ENCODE measurements at places on chromosomes 16 and 17.

- DNase-seq, result no peak
Observed at GRCh38 chr17:80725517-80725916, 180.9 kb downstream of the RPTOR start.

GRCh38 chr16:19781226-19781625 is 63.2 kb downstream of the IQCK start:
- DNase-seq, result peak; percentile 14

GRCh38 chr17:16258901-16259300 is 41.9 kb downstream of the PIGL start:
- no peak for DNase-seq

- DNase-seq, result no peak
Observed at GRCh38 chr16:15489016-15489415, 54.6 kb downstream of the BMERB1 start.

GRCh38 chr17:50055055-50055425 is 870 bp upstream of the ITGA3 start:
- no peak for DNase-seq

DNA sequence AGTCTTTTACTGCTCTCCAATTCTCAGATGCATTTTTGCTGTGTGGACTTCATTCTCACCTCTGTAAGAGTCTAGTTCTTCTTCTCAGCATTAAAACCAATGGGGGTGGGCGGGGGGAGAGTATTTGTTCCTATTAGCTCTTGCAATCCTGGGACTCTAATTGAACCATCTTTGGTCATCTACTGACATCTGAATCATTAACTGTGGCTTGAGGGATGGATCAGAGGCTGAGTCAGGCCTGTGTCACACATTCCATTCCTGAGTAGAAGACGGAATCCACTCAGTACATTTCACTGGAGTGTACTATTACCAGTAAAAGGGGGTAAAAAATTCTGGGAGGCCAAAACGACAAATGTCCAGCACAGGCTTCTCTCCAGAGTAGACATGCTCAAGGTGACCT is 12.8 kb upstream of the ZNF23 start:
- DNase-seq, result peak; percentile 79

- no peak for DNase-seq
Observed at GRCh38 chr17:55576237-55576995, 65.2 kb upstream of the SMIM36 start.

DNA sequence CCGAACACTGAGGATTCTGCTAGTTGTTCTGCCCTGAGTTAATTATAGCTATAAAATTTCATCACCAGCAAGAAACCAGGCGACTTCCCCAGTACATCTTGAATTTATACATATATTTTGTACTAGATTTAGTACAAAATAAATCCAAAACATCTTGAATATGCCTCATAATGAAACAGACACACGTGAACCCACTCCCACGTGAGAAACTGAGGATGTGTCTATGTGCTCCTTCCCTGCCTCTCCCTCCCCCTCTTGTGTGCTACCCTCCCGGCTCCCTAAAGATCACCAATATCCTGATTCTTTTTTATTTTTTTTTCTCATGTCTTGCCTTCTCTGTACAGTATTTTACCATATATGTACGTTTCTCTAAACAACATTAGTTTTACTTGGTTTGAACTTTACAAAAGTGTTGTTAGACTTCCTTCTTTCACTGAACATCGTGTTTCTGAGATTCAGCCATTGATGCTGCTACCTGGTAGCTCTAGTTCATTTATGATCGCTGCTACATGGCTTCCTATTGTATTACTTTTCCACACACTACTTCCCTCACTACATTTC is 1.1 kb upstream of the LCMT1 start:
- no peak for DNase-seq

GRCh38 chr17:12035673-12036072 is 15.0 kb downstream of the MAP2K4 start:
- DNase-seq, result no peak

GRCh38 chr16:48235058-48235555 is 9.0 kb upstream of the LONP2 start:
- DNase-seq, result no peak
